ENCODE measurements at places on chromosomes 4 and X. TPM values are rescaled to one million over a fixed set of nuclear protein-coding genes. Genes with fewer than 3 reads are reported as not detected.

DNA sequence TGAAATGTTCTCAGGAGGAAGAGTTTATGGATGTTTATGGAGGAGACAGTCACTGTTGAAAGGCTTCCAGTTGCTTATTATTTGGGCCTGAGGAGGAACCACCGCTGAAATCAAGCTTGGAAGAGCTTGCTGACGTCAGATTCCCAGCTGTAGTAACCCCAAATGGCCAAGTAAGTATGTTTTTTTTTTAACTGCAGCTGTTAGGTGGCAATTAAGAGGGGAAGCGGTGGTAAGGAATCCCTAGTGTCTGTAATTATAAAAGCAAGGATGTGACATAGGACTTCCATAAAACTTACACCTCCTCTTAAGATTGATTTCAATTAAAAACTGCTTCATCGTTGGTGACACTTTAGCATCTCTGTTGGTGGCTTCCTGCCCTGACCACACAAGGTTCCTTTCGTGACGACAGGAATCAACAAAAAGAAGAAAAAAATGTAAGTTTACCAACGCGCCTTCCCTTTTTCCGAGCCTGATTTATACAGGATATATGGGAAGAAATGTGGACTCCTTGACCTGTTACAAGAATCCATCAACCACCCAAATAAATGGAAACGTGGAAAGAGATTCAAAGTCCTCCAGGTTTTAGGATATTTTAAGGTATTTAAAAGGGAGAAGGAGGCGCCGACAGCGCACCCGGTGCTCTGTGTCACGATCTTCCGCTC, 884 bp downstream of the RELL1 start:
- H3K27me3 ChIP-seq = no peaks in the 10 kb centered on the region
- H3K4me3 ChIP-seq = peak overlapping the region; percentile 93
- H3K27ac ChIP-seq = peak overlapping the region; percentile 84
- H3K4me1 ChIP-seq = peaks cover 32% of the 10 kb centered on the region
- H3K36me3 ChIP-seq = no peaks in the 10 kb centered on the region

The PDE6B gene
- 12.3 TPM for total RNA-seq

DNA sequence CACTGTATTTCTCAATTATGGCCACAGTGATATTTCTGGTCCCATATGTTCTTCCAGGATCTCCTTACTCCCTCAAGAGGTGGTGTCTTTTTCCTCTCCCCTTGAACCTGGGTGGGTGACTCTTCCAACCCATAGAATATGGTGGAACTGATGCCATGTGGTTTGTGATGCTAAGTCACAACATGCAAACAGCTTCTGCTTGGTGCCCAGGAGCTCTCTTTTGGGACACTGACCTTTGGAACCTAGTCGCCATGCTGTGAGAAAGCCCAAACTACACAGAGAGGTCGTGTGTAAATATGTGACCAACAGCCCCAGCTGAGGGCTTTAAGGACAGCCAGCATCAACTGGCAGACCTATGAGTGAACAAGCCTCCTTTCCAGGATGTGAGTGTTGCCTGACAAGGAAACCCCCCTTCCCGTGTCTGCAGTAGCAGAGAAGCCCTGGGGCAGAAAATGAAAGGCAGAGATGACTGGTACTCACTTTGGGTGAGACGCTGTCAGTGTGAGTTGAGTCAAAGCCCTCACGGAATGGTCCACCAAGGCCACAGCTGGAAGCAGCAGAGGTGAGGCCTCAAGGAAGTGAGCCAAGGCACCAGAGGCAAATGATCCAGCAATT, 223.4 kb downstream of the BCOR start:
- H3K36me3 ChIP-seq = no peaks in the 10 kb centered on the region
- H3K27me3 ChIP-seq = no peaks in the 10 kb centered on the region
- DNase-seq = no peak

- H3K27ac ChIP-seq = no peak overlapping the region
- no peak overlapping the region for H3K4me3 ChIP-seq
- H3K27me3 ChIP-seq = peaks cover 2% of the 10 kb centered on the region
- DNase-seq = no peak
- no peaks in the 10 kb centered on the region for H3K4me1 ChIP-seq
- H3K36me3 ChIP-seq = no peaks in the 10 kb centered on the region
Observed at GRCh38 chrX:44178274-44179053, 165.0 kb downstream of the EFHC2 start.

GRCh38 chrX:113802837-113803236, 781.0 kb upstream of the HTR2C start:
- H3K4me3 ChIP-seq = no peak overlapping the region
- H3K4me1 ChIP-seq = no peaks in the 10 kb centered on the region
- DNase-seq = no peak
- H3K27ac ChIP-seq = no peak overlapping the region

The TCEAL9 gene
- 1.2 TPM for total RNA-seq

The MTNR1A gene
- not detected for total RNA-seq

The SSX2B gene
- not detected for total RNA-seq

- H3K27ac ChIP-seq = no peak overlapping the region
- peaks cover 3% of the 10 kb centered on the region for H3K27me3 ChIP-seq
- no peaks in the 10 kb centered on the region for H3K4me1 ChIP-seq
- no peak overlapping the region for H3K4me3 ChIP-seq
- no peaks in the 10 kb centered on the region for H3K36me3 ChIP-seq
- no peak for DNase-seq
Observed at GRCh38 chr4:168521721-168522120, 24.9 kb downstream of the PALLD start.

DNA sequence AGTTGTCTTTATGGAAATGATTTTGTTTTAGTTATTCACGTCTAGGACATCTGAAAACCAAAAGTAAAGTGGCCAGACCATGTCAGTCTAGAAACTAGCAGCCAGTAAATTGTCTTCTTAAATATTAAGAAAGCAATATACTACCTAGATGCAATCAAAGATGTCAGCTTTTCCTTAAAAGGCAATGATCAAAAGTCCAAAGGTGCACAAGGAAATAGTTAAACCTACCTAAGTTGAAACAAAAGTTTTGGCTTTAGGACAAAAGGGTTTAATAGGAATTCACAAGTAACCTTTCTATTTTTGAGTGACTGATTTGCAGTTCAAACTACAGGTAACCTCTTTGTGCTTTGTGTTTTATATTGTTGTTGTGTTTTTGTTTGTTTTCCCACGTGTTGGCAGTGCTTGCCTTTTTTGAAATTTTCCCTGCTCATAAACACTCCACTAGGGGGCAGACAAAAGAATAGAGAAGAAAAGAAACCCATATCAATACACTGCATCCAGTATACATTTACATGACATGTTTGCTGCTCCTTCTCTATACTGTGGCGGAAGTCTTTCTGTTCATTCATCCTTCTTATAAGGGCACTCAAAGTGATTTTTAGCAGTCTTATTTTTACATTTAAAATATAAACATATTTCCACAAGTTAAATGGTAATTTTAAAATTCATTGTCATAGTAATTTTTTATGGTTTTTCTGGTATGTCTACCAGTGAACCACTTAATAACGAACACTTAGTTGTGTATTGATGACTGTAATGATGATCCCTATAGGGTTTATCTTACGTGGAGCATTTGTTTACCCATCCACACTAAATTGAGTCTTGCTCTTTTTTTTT, 62.7 kb downstream of the GAB1 start:
- H3K27me3 ChIP-seq = peaks cover 14% of the 10 kb centered on the region
- H3K4me3 ChIP-seq = no peak overlapping the region
- no peaks in the 10 kb centered on the region for H3K4me1 ChIP-seq
- H3K36me3 ChIP-seq = no peaks in the 10 kb centered on the region

DNA sequence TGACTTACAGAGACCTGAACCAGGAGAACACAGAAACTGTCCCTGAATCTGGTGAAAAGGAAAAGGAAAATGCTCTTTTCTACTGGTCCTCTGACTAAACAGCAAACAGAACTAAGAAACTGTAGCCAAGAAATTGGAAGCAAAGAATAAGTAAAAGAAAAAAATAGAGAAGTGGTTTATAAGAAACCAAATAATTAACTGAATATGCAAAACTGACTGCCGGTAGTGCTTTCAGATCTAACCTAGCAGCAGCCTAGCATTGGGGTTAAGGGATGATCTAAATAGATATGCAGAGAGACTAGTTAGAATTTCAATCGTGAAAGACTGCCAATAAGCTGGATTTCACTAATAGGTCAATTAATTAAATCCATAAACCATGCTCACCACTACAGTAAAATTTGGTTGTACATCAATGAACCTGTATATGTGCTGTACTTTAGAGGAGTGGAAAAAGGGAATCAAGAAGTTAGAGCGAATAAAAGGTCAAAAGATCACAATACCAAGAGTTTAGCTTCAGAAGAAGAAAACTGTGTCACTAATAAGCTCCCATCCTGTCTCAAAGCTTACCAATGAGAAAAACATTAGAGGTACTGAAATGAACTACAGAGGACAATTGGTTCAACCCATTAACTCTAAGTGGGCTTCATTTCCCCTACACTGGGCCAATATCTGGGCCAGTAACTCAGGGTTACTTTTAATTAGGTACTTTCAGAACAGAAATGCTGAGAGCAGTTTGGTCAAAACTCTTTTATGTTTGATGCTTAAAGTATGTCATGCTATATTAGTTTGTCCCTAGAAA, 53.6 kb downstream of the KLHL13 start:
- DNase-seq = no peak
- H3K27me3 ChIP-seq = no peaks in the 10 kb centered on the region
- H3K36me3 ChIP-seq = no peaks in the 10 kb centered on the region
- H3K4me3 ChIP-seq = no peak overlapping the region

GRCh38 chr4:171561419-171561818, 251.8 kb upstream of the GALNTL6 start:
- H3K36me3 ChIP-seq = no peaks in the 10 kb centered on the region
- no peak for DNase-seq
- no peaks in the 10 kb centered on the region for H3K4me1 ChIP-seq
- no peak overlapping the region for H3K4me3 ChIP-seq
- H3K27ac ChIP-seq = no peak overlapping the region

DNA sequence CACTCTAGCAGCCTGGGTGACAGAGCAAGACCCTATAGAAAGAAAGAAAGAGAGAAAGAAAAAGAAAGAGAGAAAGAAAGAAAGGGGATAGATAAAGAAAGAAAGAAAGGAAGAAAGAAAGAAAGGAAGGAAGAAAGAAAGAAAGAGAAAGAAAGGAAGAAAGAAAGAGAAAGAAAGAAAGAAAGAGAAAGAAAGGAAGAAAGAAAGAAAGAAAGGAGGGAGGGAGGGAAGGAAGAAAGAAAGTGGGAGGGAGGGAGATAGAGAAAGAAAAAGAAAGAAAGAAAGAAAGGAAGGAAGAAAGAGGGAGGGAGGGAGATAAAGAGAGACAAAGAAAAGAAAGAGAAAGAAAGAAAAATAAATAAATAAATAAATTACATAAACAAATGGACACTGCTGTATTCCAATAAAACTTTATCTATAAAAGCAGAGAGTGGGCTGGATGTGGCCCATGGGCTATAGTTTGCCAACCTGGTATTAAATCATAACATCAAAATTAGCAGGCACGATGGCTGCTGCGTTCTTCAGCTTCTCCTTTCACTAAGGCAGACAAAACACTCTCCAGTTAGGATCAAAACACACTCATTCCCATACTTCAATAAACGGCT, 165.0 kb downstream of the ZNF674 start:
- DNase-seq = no peak
- H3K27ac ChIP-seq = no peak overlapping the region
- no peaks in the 10 kb centered on the region for H3K4me1 ChIP-seq
- no peaks in the 10 kb centered on the region for H3K27me3 ChIP-seq
- H3K36me3 ChIP-seq = no peaks in the 10 kb centered on the region
- H3K4me3 ChIP-seq = no peak overlapping the region

The ATP6AP2 gene
- total RNA-seq = 63.2 TPM

DNA sequence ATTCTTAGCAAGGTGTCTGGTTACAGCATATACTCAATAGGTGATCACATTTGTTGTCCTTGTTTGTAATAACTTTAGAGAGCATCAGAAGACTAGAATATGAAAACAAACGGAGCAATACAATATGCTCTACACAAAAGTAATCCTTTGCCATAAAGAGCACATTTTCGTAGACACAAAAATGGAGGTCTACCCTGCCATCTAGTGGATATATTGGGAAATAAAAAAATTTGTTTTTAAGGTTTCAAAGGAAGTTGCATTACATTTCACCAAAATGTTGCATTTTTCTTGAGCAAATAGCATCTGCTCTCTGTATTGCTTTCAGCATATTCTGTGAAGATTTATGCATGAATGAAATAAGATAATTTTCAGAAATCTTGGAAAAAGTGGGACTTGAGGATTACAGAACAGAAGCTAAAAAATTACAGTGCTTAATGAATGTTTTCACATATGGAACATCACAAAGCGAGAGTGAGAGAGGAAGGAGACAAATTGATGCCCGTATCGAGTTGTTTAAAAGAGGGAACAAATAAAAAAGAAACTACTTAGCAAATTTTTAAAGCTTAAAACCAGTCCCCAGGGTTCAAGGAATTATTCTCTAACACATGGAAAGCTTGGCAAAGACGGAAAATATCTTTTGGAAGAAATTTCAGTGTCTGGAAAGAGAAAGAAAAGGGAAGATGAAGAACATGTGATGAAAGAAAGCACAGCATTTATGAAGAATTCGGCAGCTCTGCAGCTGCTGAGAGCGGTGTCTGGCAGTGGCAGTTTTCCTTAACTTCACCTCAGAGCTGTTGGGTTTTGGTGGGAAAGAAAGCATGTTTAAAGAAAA, 390.1 kb downstream of the ANKRD50 start:
- no peak overlapping the region for H3K4me3 ChIP-seq
- DNase-seq = peak; percentile 29
- no peak overlapping the region for H3K27ac ChIP-seq
- H3K4me1 ChIP-seq = no peaks in the 10 kb centered on the region
- H3K36me3 ChIP-seq = no peaks in the 10 kb centered on the region

- no peak overlapping the region for H3K27ac ChIP-seq
- no peak overlapping the region for H3K4me3 ChIP-seq
- no peaks in the 10 kb centered on the region for H3K27me3 ChIP-seq
- no peaks in the 10 kb centered on the region for H3K36me3 ChIP-seq
Observed at GRCh38 chrX:3443184-3443583, 96.7 kb upstream of the MXRA5 start.

The NAA10 gene
- 70.0 TPM for total RNA-seq

GRCh38 chr4:163467082-163467770, 6.3 kb downstream of the TKTL2 start:
- DNase-seq = no peak
- no peak overlapping the region for H3K27ac ChIP-seq
- no peaks in the 10 kb centered on the region for H3K4me1 ChIP-seq
- H3K4me3 ChIP-seq = no peak overlapping the region

GRCh38 chr4:13207226-13207625, 276.9 kb downstream of the RAB28 start:
- no peaks in the 10 kb centered on the region for H3K27me3 ChIP-seq
- H3K36me3 ChIP-seq = no peaks in the 10 kb centered on the region
- no peaks in the 10 kb centered on the region for H3K4me1 ChIP-seq
- H3K27ac ChIP-seq = no peak overlapping the region
- no peak for DNase-seq

- no peaks in the 10 kb centered on the region for H3K27me3 ChIP-seq
- H3K36me3 ChIP-seq = no peaks in the 10 kb centered on the region
- no peaks in the 10 kb centered on the region for H3K4me1 ChIP-seq
- no peak overlapping the region for H3K27ac ChIP-seq
- no peak for DNase-seq
Observed at GRCh38 chr4:96312046-96312685, 472.3 kb downstream of the PDHA2 start.

- H3K36me3 ChIP-seq = peaks cover 8% of the 10 kb centered on the region
- DNase-seq = peak; percentile 37
- peak overlapping the region; percentile 44 for H3K27ac ChIP-seq
Observed at GRCh38 chr4:39446842-39447573, 11.7 kb downstream of the RPL9 start.
